Left renal pelvis (tissue), 4 donors: ENCODE measurements at places on chromosomes 1 and 21. TPM values are rescaled to one million over a fixed set of nuclear protein-coding genes. Genes with fewer than 3 reads are reported as not detected.

Gene QSOX1
- 72.8 TPM for polyA plus RNA-seq

Gene EXTL1
- 2.1 TPM for polyA plus RNA-seq

Gene GJC2
- polyA plus RNA-seq: 1.1 TPM

Gene IVL
- 0.62 TPM for polyA plus RNA-seq

Gene MROH9
- not detected for polyA plus RNA-seq

Gene AKT3
- 21.8 TPM for polyA plus RNA-seq

Gene FCRL1
- polyA plus RNA-seq: not detected

Gene PROK1
- polyA plus RNA-seq: not detected

Gene CR1L
- polyA plus RNA-seq: 1.2 TPM

Gene BCL2L15
- polyA plus RNA-seq: 0.93 TPM

Gene SEC16B
- polyA plus RNA-seq: 6.0 TPM

Gene FCRLB
- 2.8 TPM for polyA plus RNA-seq

Gene TMEM52
- 0.38 TPM for polyA plus RNA-seq

Gene GNAT2
- polyA plus RNA-seq: not detected

Gene COP1
- 61.9 TPM for polyA plus RNA-seq

Gene PRKAA2
- 16.3 TPM for polyA plus RNA-seq

Gene TSNAX
- 68.4 TPM for polyA plus RNA-seq
